ENCODE measurements at places on chromosomes 13 and 19. TPM values are rescaled to one million over a fixed set of nuclear protein-coding genes. Genes with fewer than 3 reads are reported as not detected.

Gene FLT1
- 10.1 TPM for total RNA-seq

Gene ADGRE1
- total RNA-seq = not detected

Gene HMGB1
- 141 TPM for total RNA-seq

Gene C19orf33
- 0.65 TPM for total RNA-seq

Gene SAE1
- 115 TPM for total RNA-seq

Gene EDNRB
- 144 TPM for total RNA-seq

Gene KLK3
- not detected for total RNA-seq

Gene LCP1
- 0.28 TPM for total RNA-seq

Gene ZNF570
- 9.0 TPM for total RNA-seq

Gene PNKP
- 33.4 TPM for total RNA-seq

Gene NLRP5
- not detected for total RNA-seq

Gene PROZ
- total RNA-seq = not detected

Gene FGF22
- total RNA-seq = under 0.01 TPM

Gene FBN3
- total RNA-seq = not detected

Gene PLIN3
- total RNA-seq = 246 TPM

Gene KASH5
- not detected for total RNA-seq
